ENCODE measurements at places on chromosomes 3 and 15.

GRCh38 chr3:131900891-131901290 is 133.9 kb downstream of the CPNE4 start:
- DNase-seq: no peak

- no peak for DNase-seq
Observed at GRCh38 chr3:194095464-194095863, 40.5 kb upstream of the HES1 start.

GRCh38 chr3:42823351-42823750 is 14.1 kb downstream of the ACKR2 start:
- no peak for DNase-seq

GRCh38 chr15:41401904-41402267 is 410 bp downstream of the NDUFAF1 start:
- no peak for DNase-seq

GRCh38 chr3:53235545-53235944 is 20.3 kb downstream of the TKT start:
- DNase-seq: no peak

DNA sequence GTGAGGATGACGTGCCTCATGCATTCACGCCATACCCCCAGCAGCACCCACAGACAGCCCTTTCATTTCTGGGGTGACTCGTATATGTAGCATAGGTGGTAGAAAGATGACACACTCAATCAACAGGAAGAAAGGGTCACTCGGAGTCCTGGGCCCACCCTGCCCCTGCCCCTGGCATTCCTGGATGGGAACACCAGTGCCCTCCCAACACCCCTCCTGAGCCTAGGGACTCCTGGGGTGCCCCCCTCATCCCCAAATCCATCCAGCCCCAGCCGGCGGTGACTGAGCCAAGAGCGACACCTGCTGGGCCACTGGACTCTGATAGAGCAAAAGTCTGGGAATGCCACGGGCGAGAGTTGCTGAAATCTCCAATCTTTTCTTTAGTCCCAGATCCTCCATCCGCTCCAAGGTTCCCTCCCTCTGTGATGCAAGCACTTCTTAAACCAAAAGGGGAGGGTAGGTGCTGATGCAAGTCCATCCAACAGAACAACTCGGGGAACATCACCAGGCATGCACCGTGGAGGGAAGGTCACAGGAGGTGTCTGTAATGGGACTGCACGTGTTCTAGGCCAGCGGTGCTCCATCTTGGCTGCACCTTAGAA is 31.1 kb downstream of the ACAN start:
- peak; percentile 55 for DNase-seq

DNA sequence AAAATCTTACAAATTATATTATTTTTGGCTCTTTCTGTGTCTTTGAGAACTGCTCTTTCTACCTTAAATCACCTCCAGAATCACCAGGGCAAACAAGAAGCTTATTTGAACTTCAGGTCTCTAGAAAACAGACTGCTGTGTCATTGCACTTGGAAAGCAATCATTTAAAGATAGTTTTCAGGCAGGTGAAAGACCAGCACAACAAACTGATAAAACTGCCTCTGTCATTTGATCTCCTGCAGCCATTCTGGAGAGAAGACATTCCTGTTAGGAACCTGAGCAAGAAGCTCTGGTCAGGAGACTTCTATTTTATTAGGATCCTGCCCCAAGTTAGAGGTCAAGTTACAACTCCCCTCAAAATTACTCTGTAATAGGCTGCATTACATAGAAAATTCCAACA is 50.7 kb upstream of the AP4E1 start:
- no peak for DNase-seq

DNA sequence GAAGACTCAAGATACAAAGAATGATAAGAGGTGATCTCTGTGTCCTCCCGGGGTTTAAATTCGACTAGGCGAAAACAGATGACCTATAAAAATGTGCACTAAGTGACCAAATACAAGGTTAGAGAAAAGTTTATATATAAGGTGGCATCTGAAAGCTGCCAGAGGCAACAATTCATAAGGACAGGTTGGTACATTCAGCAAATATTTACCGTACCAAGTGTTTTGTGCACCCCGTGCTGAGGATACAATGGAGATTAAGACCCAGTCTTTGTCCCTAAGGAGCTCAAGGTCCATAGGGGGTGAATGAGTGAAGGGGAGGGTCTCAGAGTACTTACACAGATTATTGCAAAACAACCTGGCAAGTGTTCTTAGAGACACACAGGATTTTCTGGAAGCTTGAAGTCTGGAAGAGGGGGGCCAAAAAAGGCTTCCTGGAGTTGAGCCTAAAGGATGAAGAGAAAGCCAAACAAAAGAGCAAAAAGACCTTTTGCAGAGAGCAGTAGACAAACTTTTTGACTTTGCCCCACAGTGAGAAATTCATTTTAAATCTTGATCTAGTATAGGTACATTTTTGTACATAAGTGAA is 71.4 kb upstream of the LRIG1 start:
- DNase-seq: no peak

GRCh38 chr15:101522091-101522490 is 32.6 kb upstream of the PCSK6 start:
- no peak for DNase-seq

- DNase-seq: no peak
Observed at GRCh38 chr15:53506370-53506769, 253.1 kb downstream of the WDR72 start.

- DNase-seq: no peak
Observed at GRCh38 chr3:21847005-21847404, 96.0 kb upstream of the ZNF385D start.

DNA sequence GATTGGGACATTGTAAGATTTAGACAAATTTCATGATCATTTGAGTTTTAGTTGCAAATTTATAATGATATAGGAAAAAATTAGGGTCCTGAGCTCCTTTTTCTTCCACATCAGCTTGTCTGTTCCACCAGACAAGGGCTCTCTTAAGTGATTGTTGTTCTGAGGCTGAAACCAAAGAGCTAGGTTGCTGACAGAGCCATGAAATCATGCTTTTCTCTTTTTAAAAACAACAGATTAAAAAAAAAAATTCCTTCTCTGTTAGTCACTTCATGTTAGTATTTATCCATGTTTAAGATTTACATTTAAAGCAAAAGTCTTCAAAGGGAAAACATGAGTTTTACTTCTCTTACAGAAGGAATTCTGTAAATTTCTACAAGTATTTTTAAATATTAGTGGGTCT is 56.8 kb downstream of the ATP2C1 start:
- DNase-seq: no peak

DNA sequence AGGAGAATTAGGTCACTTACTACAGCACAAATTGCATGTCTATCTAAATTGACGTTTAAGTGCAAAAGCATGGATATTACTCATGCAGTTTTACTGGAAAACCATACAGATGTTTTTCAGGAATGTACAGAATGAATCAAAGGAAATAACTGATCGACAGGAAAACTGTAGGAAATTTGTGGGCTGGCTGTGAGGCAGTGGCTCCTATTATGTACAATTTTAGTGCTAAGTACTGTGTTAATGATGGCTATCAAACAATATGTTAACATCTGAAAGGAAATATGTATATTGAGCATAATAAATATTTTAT is 6.9 kb downstream of the NUDT16 start:
- no peak for DNase-seq

DNA sequence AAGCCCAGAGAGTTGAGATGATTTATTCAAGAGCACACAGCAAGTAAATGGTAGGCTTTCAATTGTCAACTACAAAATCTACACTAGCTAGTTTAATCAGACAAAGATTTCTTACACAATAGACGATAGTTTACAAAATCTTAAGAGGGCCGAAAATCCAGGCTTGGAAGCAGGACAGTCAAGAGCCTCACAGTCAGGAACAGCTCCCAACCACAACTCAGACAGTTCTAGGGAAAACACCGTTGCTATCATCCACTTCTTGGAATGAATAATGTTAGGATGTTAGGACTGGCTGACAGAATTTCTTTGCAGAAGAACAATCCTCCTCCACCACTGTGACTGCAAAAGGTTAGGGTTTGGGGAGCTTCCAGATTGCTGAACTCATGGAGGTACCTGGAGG is 290.8 kb upstream of the ZPLD1 start:
- no peak for DNase-seq

DNA sequence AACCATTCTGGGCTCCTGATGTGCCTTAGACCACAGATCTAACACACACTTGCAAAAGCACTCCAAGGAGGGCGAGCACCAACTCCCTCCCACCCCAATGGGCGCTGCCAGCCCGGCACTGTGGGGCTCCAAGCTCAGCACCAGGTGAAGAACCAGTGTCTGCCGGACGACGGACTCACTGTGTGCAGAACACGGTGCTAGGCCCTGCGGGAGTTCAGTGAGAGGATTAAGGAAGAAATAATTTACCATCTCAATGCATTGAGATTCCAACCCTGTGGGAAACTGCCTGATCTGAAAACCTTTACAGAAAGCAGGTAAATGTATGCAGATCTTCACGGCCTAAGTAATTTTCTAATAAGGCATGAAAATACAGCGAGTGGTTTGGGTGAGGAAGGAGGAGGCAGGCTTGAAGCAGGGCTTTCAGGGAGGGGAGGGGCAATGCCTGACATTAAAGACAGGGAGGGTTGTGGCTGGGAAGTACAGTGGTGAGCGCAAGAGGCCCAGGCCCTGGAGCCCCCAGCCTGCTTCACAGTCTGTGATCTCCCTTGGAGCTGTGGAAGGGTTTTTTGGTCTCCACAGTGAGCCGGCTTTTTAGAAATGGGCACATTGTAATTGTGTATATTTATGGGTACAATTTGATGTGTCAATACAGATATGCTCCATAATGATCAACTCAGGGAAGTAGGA is 35.6 kb upstream of the CHRNB4 start:
- DNase-seq: peak; percentile 40

DNA sequence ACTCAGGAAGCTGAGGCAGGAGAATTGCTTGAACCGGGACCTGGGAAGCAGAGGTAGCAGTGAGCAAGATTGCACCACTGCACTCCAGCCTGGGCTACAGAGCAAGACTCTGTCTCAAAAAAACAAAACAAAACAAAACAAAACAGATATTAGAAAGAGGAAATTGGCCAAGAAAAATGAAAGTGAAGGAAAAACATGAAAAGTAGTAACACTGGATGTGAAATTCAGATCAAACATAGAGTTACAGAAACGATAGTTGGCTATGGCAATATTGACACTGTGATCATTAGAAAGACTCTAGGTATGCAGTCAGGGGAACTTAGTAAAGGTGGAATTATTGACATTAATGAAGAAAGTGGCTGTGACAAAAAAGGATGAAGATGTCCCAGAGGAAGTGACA is 13.2 kb upstream of the TIPARP start:
- no peak for DNase-seq

GRCh38 chr15:36362509-36362915 is 216.9 kb upstream of the CDIN1 start:
- DNase-seq: no peak

GRCh38 chr3:151841801-151842200 is 27.9 kb downstream of the AADAC start:
- no peak for DNase-seq

DNA sequence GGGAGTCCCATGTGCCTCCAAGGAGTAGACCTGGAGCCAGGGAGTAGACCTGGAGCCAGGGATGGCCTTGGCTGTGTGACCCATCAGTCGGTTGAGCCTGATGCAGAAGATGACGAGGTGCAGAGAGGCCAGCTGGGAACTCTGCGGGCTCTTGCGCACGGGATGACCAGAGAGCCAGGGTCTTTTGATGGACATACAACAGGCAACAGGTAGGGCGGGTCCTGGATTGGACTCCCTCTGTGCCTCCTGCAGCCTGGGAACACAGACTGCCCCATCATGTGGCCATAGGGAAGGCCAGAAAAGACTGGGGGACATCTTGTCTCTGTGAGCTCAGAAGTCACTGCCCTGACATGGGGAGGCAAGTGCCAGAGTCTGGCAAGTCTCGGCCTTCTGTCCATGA is 67.5 kb upstream of the RPL32 start:
- no peak for DNase-seq

- DNase-seq: no peak
Observed at GRCh38 chr3:99637016-99637367, 1.4 kb upstream of the COL8A1 start.

- no peak for DNase-seq
Observed at GRCh38 chr15:87753539-87753938, 503.0 kb downstream of the NTRK3 start.

DNA sequence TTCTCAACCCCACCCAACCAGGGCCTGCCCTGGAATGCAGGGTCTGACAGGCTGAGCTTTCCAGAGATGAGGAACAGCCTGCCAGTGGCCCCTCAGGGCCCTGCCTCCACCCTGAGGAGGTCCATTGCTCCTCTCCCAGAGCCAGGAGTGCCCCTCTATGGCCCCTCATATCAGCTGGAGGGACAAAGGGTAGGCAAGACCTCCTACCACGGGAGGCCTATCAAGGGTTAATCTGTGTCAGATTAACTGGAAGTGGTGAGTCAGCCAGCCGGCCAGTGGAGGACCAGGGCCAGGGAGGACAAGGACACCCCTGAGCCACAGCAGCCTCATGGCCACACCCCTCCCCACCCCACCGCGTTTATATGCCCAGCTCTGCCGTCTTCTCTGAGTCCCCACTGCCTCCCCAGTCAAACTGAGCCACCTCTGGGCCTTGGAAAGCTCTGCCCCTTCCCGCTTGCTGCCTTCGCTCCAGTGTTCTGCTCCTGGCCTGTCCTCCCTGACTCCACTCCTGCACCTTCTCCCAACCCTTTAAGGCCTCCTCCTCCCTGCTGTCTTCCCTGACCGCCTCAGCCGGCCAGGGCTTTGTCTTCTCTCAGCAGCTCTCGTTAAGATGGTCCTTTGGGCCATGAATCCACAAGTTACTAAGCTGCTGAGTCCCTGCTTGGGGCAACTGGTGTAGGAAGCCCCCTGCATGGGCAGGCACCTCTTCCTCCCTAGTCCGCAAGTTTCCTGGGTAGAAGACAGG is 6.5 kb downstream of the CCDC33 start:
- no peak for DNase-seq

DNA sequence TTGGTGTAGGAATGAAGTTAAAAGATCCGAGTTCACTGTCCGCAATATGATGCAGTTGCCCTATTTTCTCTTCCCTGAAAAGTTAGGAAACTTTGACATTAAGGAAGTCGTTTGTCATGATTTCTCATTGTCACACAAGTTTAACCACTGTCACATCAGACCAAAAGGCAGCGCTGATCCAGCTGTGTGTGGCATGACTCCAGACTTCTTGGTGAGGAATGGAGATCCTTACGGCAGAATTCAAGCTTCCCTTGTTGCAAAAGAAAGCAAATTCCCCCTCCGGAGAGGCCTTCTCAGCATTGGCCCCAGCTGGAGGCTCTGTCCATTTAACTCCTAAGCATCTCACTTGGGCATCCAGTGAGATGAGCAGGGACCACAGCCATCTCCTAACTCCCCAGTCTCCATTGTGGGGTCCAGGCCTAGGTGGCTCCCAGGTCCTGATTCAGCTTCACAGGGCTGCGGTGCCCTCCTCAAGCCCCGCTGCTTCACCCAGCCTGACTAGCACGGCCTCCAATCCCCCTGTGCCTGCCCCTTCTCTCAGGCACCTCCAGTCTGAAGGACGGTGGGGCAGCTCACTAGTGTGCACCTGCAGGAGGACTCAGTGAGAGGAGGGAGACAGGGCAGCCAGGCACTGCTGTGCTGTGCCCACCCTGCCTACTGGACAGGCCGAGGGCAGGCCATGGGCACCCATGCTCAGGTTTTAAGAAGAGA is 159.5 kb downstream of the CHSY1 start:
- no peak for DNase-seq

GRCh38 chr3:143975554-143976152 is 4.0 kb downstream of the DIPK2A start:
- DNase-seq: no peak

Data from activated CD8-positive, alpha-beta memory T cell treated with anti-CD3 and anti-CD28 coated beads, Interleukin-2, amount 50 U/mL, for 48 hours (primary cell).